DND-41 (cell line): ENCODE measurements at places on chromosomes 11 and 22.

DNA sequence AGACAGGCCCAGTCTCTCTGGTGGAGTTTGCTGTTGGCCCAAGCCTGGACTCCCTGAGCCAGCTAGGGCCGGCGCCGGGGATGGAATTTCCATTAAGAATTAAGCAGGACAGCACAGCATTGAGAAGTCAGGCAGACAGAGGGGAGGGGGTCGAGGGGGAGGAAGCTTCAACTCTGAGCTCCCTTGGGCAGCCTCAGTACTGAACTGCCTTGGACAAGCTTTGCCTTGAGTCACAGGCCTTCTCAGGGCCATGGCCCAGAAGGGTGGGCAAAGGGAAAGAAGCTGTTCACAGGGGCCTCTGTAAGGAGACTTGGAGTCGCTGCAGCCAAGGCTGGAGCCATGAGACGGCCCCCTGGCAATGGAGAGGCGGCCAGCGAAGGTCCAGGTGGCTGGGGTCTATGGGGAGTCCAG, 2.6 kb upstream of the INSC start:
- no peak overlapping the region for H3K4me3 ChIP-seq
- no peak overlapping the region for H3K27ac ChIP-seq
- H3K36me3 ChIP-seq, result no peaks in the 10 kb centered on the region
- H3K4me1 ChIP-seq, result no peaks in the 10 kb centered on the region

GRCh38 chr22:45871721-45872120, 105.2 kb downstream of the WNT7B start:
- no peaks in the 10 kb centered on the region for H3K27me3 ChIP-seq
- H3K4me3 ChIP-seq, result no peak overlapping the region
- no peaks in the 10 kb centered on the region for H3K36me3 ChIP-seq

DNA sequence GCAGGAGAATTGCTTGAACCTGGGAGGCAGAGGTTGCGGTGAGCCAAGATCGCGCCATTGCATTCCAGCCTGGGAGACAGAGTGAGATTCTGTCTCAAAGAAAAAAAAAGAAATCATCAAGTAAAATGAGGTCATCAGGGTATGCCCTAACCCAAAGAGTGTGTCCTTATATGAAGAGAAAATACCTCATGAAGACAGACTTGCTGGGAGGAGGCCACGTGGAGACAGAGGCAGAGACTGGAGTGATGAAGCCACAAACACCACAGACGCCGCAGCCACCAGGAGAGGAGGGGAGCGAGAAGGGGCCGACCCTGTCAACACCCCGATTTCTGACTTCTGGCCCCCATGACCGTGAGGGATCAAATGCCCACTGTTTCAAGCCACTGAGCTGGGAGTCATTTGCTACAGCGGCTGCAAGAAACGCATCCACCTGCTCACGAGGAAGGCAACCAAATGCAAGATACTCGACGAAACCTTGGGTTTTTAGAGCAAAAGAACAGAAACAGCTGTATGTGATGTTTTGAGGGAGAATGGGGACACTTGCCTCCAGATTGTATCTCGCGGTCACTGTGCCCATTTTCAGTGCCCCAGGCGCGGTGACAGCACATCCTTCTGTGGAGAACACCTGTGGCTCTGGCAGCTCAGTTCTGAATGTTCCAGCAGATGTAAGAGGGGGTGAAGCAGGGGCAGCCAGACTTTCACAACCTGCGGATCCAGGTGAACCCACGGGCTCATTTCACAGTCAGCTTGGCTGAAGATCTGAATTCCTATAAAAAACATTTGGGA, 1317.2 kb downstream of the TBC1D22A start:
- H3K27ac ChIP-seq, result peak overlapping the region; percentile 59
- H3K27me3 ChIP-seq, result no peaks in the 10 kb centered on the region
- H3K4me3 ChIP-seq, result no peak overlapping the region
- H3K4me1 ChIP-seq, result peaks cover 63% of the 10 kb centered on the region
- no peaks in the 10 kb centered on the region for H3K36me3 ChIP-seq
- DNase-seq, result peak; percentile 85

DNA sequence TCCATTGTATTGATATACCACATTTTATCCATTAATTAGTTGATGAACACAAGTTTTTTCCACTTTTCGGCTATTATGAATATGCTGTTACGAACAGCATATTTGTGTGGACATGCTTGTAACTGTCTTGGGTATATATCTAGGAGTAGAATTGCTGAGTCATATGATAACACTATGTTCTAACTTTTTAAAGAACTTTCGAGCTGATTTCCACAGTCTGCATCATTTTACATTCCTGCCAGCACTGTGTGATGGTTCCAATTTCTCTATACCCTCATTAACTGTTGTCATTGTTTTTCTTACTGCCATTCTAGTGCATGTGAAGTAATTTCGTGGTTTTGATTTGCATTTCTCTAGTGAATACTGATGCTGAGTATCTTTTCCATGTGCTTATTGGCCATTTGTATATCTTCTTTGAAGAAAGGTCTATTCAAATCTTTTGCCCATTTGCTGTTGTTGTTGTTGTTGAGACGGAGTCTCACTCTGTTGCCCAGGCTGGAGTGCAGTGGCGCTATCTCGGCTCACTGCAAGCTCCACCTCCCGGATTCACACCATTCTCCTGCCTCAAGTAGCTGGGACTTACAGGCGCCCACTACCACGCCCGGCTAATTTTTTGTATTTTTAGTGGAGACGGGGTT, 7.4 kb upstream of the RCE1 start:
- peaks cover 8% of the 10 kb centered on the region for H3K4me1 ChIP-seq
- no peak for DNase-seq
- H3K4me3 ChIP-seq, result no peak overlapping the region
- no peak overlapping the region for H3K27ac ChIP-seq

- no peak overlapping the region for H3K4me3 ChIP-seq
- H3K36me3 ChIP-seq, result no peaks in the 10 kb centered on the region
- no peaks in the 10 kb centered on the region for H3K4me1 ChIP-seq
These were observed 41.2 kb downstream of the HEPHL1 start for GRCh38 chr11:94062360-94062759.

- H3K36me3 ChIP-seq, result no peaks in the 10 kb centered on the region
- no peaks in the 10 kb centered on the region for H3K4me1 ChIP-seq
- no peaks in the 10 kb centered on the region for H3K27me3 ChIP-seq
- H3K4me3 ChIP-seq, result no peak overlapping the region
These were observed 5.5 kb upstream of the PANX3 start for GRCh38 chr11:124605719-124606118.

DNA sequence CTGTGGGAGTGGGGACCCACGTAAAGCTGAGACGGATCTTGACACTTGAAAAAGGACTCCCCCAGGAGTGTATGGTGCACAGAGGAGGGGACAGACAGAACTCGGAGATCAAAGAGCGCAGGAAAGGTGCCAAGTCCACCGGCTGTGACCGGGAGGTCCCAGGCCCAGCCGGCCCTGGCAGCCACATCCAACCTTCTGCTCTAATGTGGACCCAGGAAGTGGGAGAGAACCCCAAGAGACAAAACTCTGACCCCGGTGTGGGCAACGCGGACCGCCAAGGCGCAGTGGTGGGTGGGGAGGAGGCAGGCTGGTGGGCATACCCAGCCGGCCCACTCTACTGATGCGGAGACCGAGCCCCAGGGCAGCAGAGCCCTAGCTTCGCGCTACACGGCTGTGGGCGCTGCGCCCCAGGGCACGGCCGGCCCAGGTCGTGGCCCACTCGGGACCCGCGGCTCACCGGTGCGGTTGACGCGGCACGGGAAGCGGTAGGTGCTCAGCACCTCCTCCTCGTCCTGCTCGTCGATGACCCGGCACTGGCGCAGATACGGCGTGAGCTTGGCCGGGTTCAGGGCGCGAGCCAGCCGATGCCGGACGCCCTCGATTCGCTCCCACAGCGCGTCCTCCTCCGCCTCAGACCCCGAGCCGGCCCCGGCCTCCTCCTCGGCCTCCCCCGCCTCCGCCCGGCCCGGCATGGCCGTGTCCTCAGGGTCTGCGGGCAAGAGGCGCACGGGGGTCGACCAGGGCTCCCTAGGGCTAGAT, 527 bp downstream of the CARD10 start:
- H3K27ac ChIP-seq, result no peak overlapping the region
- no peaks in the 10 kb centered on the region for H3K36me3 ChIP-seq
- H3K4me3 ChIP-seq, result no peak overlapping the region
- no peaks in the 10 kb centered on the region for H3K4me1 ChIP-seq
- DNase-seq, result no peak

DNA sequence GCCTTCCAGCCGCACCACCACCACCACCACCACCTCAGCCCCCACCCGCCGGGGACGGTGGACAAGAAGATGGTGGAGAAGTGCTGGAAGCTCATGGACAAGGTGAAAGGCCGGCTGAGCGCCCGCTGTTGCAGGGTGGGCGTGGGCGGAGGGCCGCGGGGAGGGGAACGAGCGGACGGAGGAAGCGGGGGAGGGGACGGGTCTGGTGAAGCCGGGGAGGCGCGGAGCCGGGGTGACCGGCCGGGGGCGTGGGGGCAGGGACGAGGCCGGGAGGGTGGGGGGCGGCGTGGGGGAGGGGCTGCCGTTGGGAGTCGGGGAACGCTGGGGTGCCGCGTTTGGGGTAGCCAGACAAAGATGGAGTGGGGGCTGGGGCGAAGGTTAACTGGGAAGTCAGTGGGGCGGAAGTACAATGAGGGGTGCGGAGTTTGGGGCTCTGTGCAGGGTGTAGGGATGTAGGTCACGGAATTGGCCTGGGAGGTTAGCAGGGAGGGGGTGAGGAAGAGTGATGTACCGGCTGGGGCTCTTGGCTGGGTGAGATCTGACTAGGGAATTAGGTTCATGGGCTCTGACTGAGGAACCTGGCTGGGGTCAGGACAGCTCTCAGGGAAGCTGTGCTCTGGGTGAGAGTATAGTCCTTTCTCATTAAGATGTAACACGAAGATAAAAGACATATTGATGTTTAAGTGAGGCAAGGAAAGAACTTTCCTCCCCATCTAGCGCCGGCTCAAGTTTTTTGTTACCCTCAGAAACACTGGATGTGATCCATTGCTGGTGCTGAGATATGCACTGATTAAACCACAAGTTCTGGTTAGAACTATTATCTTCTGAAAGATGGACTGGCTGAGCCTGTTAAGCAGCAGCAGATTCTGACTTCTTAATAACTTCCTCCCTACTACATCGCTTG, 624 bp downstream of the CBL start:
- peak overlapping the region; percentile 89 for H3K27ac ChIP-seq
- H3K36me3 ChIP-seq, result no peaks in the 10 kb centered on the region; the same call in 1 of the 2 replicates
- H3K4me3 ChIP-seq, result peak overlapping the region; percentile 98
- DNase-seq, result peak; percentile 55
- no peaks in the 10 kb centered on the region for H3K27me3 ChIP-seq

DNA sequence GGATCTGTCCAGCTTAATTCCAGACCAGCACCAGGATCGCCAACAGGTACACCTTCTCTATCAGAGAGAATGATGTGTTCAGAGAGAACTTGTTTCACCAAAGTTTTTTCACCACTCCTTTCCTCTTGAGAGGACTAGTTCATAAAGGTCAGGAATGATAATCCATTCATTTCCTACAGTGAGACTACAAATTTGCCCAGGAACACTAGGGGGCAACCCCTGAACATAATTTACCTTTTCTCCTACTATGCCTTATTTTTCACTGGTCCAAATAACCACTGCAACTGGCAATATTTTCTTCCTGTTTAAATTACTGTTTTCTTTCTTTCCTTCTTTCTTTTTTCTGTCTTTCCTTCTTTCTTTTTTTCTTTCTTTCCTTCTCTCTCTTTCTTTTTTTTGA, 22.5 kb downstream of the CAVIN3 start:
- H3K27ac ChIP-seq, result no peak overlapping the region
- no peaks in the 10 kb centered on the region for H3K36me3 ChIP-seq
- no peak overlapping the region for H3K4me3 ChIP-seq
- H3K4me1 ChIP-seq, result no peaks in the 10 kb centered on the region
- H3K27me3 ChIP-seq, result peaks cover 7% of the 10 kb centered on the region

DNA sequence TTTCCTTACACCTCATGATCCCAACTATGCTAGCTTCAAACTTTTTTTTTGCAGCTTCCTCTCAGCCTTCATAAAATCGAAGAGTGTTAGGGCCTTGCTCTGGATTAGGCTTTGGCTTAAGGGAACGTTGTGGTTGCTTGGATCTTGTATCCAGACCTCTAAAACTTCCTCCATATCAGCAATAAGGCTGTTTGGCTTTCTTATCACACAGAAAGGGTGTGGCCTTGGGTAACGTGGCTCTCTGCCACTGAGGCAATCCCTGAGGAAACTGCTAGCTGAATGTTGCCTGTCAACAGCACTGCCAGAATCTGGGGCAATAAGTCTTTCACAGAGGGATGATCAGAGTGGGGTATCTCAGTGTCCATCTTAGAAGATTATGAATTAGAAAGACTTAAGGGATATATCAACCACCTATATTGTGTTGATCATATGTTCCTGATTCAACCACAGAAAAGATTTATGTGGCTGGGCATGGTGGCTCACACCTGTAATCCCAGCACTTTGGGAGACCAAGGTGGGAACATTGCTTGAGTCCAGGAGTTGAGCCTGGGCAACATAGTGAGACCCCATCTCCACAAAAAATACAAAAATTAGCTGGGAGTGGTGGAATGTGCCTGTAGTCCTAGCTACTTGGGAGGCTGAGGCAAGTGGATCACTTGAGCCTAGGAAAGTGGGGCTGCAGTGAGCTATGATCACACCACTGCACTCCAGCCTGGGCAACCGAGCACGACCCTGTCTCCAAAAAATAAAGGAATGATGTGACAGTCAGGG, 12.5 kb upstream of the CUL5 start:
- DNase-seq, result no peak
- no peaks in the 10 kb centered on the region for H3K27me3 ChIP-seq
- H3K27ac ChIP-seq, result no peak overlapping the region
- no peaks in the 10 kb centered on the region for H3K36me3 ChIP-seq
- no peak overlapping the region for H3K4me3 ChIP-seq

DNA sequence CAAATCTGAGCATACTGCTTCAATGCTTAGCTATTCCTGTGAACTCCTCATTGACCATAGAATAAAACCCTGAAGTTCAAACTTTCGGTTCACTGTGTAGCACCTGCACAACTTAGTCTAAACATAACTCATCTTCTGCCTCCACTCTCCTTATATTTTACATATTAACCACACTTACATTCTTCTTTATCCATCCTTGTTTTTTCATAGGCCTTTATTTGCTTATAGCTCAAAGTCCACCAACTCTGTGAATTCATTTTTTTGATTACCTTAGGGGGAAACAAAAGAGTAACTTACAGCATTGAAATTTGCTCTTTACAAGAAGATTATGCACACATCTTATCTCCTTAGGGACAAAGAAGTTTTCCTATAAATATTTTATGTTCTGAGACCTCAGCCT, 521.6 kb upstream of the FAT3 start:
- H3K4me3 ChIP-seq, result no peak overlapping the region
- no peak overlapping the region for H3K27ac ChIP-seq
- DNase-seq, result no peak
- no peaks in the 10 kb centered on the region for H3K27me3 ChIP-seq
- no peaks in the 10 kb centered on the region for H3K36me3 ChIP-seq

GRCh38 chr11:59724066-59724465, 10.4 kb upstream of the OR10V1 start:
- no peak for DNase-seq
- no peaks in the 10 kb centered on the region for H3K4me1 ChIP-seq

DNA sequence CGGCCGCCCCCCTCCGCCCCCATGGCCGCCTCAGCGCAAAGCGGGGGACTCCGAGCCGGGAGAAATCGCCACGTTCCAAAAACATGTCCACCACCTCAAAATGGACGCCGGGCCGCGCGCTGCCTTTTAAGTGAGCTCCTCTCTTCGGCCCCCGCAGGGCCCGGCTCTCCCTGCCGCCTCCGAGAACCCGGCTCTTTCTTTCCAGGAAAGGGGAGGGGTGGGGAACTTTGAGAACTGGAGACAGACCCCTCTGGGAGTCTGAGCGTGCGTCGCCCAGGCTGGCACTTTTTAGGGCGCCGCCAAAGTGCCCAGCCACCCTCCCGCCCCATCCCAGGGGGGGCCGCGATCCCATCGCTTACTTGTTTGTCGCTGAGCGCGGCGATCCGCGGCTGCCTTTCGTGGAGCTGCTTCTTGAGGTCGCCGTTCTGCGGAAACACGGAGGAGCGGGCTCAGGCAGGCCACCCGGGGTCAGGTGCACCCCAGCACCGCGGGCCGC, 1.6 kb downstream of the PHF21B start:
- no peak overlapping the region for H3K27ac ChIP-seq
- no peaks in the 10 kb centered on the region for H3K27me3 ChIP-seq
- H3K36me3 ChIP-seq, result peaks cover 29% of the 10 kb centered on the region
- peaks cover 16% of the 10 kb centered on the region for H3K4me1 ChIP-seq
